Natural killer cell treated with Interleukin-12 subunit alpha and Interleukin-12 subunit beta and Interleukin-15 and Interleukin-18, amount 100 ng/mL, for 72 hours (primary cell): ENCODE measurements at places on chromosomes 11 and 22.

DNA sequence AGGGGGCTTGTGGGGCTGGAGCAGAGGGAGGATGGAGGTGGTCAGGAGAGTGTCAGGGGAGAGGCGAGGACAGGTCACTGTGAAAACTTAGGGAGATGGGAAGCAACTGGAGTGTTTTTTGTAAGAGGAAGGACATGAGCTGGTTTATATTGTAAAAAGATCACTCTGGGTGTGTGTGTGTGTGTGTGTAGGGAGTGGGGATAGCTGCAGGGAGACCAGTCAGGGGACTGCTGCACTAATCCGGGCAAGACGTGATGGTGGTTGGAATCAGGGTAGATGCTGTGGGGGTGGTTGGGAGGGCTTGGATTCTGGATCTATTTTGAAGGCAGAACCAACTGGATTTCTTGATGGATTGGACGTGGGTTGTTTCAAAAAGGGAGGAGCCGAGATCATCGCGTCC lies 11.3 kb upstream of the SYT7 start:
- peaks cover 35% of the 10 kb centered on the region for H3K27me3 ChIP-seq
- peaks cover 5% of the 10 kb centered on the region for H3K4me1 ChIP-seq
- no peak overlapping the region for H3K4me3 ChIP-seq
- no peaks in the 10 kb centered on the region for H3K36me3 ChIP-seq

GRCh38 chr11:78312712-78313111 lies 104.9 kb downstream of the GAB2 start:
- H3K4me1 ChIP-seq, result no peaks in the 10 kb centered on the region
- no peak for DNase-seq
- peaks cover 8% of the 10 kb centered on the region for H3K27me3 ChIP-seq
- no peak overlapping the region for H3K4me3 ChIP-seq

GRCh38 chr11:19751055-19751454 lies 38.4 kb downstream of the NAV2 start:
- no peak overlapping the region for H3K27ac ChIP-seq
- H3K4me1 ChIP-seq, result no peaks in the 10 kb centered on the region
- no peaks in the 10 kb centered on the region for H3K36me3 ChIP-seq
- no peak overlapping the region for H3K4me3 ChIP-seq

- DNase-seq, result no peak
- no peaks in the 10 kb centered on the region for H3K4me1 ChIP-seq
- H3K27ac ChIP-seq, result no peak overlapping the region
- no peaks in the 10 kb centered on the region for H3K36me3 ChIP-seq
Measured at GRCh38 chr11:89181111-89181510, 3.4 kb downstream of the TYR start.
